ENCODE measurements at places on chromosomes 6 and 20.

- no peak for DNase-seq
Measured at GRCh38 chr20:49278818-49279676, 1.2 kb upstream of the ZNFX1 start.

DNA sequence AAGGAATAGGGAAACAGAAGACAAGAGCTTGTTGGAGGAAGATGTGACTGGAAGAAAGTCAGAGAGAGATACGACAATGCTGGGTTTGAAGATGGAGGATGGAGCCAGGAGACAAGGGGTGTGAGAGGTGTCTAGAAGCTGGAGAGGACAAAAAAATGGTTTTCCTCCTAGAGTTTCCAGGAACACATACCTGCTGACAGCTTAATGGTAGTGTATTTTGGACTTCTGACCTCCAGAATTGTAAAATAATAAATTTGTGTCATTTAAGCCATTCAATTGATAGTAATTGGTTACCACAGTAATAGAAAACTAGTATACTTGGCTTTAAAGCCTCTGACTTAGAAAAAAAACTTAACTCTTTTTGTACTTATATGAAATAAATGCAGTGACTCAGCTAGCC lies 3.6 kb downstream of the AIG1 start:
- no peak for DNase-seq

- no peak for DNase-seq
Measured at GRCh38 chr20:8948442-8949020, 120.4 kb upstream of the PLCB4 start.

DNA sequence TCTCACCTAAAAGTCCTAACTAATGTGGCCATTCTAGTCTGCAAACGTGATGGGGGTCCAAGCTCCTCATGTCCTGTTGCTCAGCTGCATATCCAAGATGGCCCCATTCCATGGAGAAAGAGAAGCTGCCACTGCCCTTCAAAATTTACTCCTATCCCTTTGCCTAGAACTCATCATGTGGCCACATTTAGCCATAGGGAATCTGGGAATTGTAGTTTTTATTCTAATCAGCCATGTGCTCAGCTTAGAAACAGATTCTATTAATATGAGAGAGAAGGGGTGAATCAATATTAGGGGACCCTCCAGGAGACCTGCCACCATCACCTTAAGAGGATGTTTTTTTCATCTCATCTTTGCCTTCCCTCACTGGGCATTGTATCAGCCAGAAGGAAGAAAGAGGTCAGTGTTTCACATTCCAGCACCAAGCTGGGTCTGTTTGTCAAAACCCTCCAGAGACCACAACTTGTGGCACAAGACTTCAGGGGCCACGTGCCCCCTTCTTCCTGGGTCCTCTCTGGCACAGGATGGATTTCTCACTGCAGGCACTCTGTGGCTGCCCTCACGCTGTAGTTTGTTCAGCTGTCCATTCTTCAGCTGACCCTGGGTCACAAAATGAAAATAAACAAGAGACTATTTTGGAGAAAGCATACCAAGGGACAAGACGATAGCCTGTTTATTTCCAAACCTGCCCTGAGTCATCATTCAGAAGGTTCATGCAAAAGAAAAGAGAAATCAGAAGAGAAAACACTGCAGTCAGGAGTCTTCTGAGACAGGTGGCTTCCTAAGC lies 172.0 kb downstream of the EYA2 start:
- DNase-seq: no peak

DNA sequence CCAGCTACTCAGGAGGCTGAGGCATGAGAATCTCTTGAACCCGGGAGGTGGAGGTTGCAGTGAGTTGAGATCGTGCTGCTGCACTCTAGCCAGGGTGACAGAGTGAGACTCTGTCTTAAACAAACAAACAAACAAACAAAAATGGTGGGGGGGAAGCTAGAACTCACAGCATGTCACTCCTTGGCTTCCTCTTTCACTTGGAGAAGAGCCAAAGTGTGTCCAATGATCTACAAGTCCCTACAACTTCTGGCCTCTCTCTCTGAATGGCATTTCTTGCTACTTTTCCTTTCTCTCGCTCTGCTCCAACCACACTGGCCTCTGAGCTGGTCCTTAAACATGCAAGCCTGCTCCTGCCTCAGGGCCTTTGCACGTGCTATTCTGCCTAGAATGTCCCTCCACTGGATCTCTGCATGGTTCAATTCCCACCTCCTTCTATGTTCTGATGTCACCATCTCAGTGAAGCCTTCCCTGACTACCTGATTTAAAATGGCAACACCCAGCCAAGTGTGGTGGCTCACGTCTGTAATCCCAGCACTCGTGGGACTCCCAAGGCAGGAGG lies 8.1 kb downstream of the TLDC2 start:
- no peak for DNase-seq

DNA sequence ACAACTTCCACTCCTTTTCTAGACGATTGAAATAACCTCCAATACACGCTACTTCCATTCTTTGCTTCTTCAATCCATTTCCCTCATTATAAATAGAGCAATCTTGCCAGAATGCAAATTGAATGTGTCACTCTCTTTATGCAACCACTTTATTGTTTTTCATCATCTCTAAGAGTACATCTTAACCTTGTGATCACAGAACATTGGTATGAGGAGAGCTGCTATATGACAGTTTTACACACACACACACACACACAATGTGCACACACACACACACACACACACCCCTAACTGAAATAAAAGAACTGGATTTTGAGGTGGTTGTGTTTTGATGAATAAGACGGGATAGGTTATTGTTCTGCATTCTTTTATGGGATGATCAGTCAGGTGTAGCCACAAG lies 187.0 kb downstream of the HDGFL1 start:
- DNase-seq: no peak

DNA sequence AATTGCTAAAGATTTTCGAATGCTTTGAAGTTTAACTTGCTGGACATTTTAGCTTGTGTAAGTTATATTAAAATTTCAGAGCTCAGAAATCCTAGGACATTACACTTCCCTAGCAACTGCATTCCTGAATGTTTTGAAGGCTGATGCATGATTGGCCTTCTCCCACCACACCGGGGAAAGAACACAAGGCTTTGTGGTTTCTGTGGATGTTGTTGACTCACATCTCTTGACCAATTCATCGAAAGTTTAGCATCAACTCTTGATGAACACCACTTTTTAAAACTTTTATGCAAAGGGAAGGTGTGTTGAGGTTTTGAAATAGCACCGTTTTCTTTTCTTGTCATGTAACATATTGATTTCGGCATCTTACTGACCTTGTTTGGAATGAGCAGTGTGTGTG lies 81.1 kb downstream of the RIMS1 start:
- no peak for DNase-seq
